Activated T-cell treated with anti-CD3 and anti-CD28 coated beads for 48 hours (primary cell): ENCODE measurements at places on chromosomes 5 and 9.

- no peak for DNase-seq
Measured at GRCh38 chr5:111930449-111930848, 173.5 kb upstream of the NREP start.

- DNase-seq: no peak
Measured at GRCh38 chr5:143350751-143351602, 52.5 kb downstream of the NR3C1 start.

- peak; percentile 64 for DNase-seq
Measured at GRCh38 chr5:138352722-138353559, 456 bp downstream of the KDM3B start.

GRCh38 chr5:170923910-170924620 lies 62.2 kb downstream of the RANBP17 start:
- no peak for DNase-seq

DNA sequence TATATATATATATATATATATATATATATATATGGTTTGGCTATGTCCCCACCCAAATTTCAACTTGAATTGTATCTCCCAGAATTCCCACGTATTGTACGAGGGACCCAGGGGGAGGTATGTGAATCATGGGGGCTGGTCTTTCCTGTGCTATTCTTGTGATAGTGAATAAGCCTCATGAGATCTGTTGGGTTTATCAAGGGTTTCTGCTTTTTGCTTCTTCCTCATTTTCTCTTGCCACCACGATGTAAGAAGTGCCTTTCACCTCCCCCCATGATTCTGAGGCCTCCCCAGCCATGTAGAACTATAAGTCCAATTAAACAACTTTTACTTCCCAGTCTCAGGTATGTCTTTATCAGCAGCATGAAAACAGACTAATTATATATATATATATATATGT lies 52.3 kb upstream of the ADAMTS2 start:
- no peak for DNase-seq

DNA sequence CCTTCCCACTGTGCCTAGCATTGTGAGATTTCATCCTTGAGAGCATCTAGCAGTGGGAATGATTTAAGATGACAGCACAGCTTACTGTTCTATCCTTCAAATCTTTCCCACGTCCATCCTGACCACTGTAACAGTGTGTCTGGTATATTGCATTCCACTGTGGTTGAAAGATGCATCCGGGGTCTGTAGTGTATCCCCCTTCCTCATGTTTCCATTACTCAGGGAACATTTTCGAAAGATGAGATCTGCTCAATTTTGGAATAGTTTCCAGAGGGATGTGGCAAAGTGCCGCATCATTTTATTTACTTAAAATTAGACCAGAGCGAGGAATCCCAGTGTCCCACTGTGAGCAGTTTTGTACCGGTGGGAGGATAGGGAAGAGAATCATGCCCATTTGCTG lies 407.1 kb upstream of the PAPPA start:
- DNase-seq: no peak

DNA sequence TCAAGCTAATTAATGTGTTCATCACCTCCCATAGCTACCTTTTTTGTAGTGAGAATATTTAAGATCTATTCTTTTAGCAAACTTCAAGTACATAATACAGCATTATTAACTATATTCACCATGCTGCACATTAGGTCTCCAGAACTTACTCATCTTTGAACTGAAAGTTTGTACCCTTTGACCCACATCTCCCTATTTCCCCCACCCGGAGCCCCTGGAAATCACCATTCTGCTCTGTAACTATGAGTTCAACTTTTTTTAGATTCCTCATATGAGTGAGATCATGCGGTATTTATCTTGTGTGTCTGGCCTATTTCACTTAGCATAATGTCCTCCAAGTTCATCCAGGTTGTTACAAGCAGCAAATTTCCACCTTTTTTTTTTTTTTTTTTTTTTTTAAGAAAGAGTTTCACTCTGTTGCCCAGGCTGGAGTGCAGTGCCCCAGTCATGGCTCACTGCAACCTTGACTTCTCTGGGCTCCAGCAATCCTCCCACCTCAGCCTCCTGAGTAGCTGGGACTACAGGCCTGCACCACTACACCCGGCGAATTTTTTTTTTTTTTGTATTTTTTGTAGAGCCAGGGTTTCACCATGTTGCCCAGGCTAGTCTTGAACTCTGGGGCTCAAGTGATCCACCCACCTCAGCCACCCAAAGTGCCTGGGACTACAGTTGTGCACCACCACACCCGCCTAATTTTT lies 100.4 kb upstream of the SAP30L start:
- DNase-seq: no peak

GRCh38 chr5:62317810-62318209 lies 11.8 kb downstream of the KIF2A start:
- no peak for DNase-seq

- DNase-seq: no peak
Measured at GRCh38 chr5:114018186-114018585, 343.7 kb upstream of the KCNN2 start.

DNA sequence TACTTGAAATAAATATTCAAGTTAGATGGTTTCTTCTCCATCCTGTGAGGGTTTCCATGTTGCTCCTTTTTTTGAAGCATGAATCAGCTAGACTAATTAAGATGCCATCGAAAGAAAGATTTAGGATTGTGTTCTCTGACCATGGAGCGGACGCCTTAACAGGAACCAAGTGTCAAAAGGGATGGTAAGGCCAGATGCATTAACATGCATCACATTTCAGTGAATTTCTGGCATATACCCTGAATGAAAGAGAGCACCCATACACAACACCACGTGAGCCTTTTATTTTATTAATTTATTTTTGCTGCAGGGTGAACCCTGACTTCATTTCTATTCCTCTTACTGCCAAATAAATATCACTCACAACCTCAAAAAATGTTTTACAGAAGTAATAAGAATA lies 1045.3 kb upstream of the ARRDC3 start:
- no peak for DNase-seq

DNA sequence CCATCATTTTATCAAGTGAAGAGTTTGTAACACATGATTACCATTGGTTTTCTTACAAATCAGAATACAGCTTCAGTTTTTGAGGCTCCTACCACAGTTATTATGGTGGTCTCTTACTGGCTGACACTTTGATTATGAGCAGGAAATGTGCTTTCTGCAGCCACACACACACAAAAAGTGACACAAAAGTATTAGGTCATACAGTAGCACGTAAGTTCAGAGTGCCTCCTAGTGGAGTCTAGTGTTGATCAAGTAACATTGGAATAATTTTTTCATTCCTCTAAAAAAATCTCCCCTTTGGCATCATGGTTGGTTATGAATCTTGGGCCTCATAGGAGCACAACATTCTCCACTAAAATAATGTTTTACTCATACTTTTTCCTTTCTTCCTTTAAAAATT lies 37.6 kb downstream of the PAM start:
- DNase-seq: no peak

- DNase-seq: no peak
Measured at GRCh38 chr5:142466195-142466971, 141.6 kb upstream of the SPRY4 start.

GRCh38 chr9:84212246-84212645 lies 128.3 kb downstream of the SLC28A3 start:
- no peak for DNase-seq

- no peak for DNase-seq
Measured at GRCh38 chr5:58012102-58012501, 447.8 kb downstream of the PLK2 start.

DNA sequence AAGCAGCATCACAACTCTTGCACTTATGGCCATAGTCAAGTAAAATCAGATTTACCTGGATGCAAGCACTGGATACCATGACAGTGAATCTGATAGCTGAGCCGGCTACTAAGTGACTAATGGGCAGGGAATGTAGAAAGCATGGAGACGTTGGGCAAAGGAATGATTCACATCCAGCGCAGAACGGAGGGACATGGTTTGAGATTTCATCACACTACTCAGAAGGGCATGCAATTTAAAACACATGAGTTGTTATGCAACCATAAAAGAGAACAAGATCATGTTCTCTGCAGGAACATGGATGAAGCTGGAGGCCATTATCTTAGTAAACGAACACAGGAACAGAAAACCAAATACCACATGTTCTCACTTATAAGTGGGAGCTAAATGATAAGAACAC lies 169.1 kb upstream of the PIK3R1 start:
- no peak for DNase-seq

- DNase-seq: no peak
Measured at GRCh38 chr9:81573415-81574321, 115.7 kb downstream of the TLE1 start.

DNA sequence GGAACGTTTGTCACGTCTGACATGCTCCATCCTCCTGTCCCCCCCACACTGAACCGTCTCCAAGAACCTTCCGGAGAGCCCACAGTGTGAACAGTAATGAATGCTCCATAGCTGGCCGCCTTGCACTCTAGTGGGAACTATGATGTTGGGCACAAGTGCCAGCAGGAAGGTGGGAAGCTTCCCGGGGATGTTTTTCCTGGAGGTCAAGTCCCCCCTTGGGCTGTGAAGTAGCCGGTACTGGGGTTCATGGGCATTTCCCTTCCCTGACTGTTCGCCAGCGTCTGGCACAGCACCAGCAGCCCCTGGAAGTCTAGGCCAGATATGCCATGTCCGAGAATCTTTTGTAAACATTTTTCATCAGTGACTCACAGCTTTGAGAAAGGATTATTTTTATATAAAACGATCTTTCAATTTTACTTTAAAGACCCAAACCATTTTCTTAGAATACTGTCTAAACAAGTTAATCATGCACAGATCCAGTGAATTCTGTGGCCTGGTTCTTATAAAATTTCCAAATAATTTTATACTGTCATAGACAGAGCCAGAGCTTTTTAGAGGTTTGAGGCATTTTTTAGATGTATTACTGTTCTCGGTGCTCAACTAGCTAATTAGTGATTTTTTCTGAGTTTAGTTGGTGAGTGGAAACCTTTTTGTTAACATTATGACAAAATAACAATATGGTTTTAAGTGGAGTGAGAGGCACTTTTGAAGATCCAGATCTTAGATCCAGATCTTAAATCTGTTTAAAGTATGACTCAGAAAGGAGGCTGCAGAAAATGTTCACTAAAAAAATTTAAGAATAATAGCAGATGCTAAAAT lies 11.6 kb downstream of the ABL1 start:
- no peak for DNase-seq

- no peak for DNase-seq
Measured at GRCh38 chr5:56170557-56170956, 62.6 kb downstream of the ANKRD55 start.

- no peak for DNase-seq
Measured at GRCh38 chr9:68643901-68644809, 60.9 kb upstream of the PIP5K1B start.

GRCh38 chr9:89496645-89497256 lies 1.2 kb downstream of the SEMA4D start:
- no peak for DNase-seq

- no peak for DNase-seq
Measured at GRCh38 chr9:34589636-34590380, at the start of gene CNTFR. TSS of gene CNTFR (minus strand) at chr9:34589724. CDS start at chr9:34568981, 20,743 bp downstream.

DNA sequence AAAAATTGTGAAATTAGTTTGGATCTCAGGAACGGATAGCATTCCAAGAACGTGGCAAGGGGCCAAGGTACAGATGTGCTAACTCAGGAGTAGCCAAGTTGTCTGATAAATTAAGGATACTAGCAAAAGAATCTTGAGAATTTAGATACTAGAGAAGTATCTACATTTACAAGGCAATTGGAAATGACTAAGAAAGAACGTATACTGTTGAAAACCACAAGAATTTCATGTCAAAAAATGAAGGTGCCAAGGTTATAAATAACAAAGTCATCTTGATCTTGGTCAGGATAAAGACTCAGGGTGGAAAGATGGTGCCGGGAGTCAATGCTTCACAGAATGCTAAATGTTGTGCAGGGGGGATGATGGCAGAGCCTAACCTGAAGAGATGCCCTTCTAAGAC lies 19.2 kb downstream of the CAPSL start:
- no peak for DNase-seq

- no peak for DNase-seq
Measured at GRCh38 chr5:163649514-163649913, 144.1 kb downstream of the MAT2B start.

- no peak for DNase-seq
Measured at GRCh38 chr9:81108821-81109220, 580.5 kb downstream of the TLE1 start.

GRCh38 chr9:85212887-85213286 lies 528.9 kb downstream of the AGTPBP1 start:
- no peak for DNase-seq

DNA sequence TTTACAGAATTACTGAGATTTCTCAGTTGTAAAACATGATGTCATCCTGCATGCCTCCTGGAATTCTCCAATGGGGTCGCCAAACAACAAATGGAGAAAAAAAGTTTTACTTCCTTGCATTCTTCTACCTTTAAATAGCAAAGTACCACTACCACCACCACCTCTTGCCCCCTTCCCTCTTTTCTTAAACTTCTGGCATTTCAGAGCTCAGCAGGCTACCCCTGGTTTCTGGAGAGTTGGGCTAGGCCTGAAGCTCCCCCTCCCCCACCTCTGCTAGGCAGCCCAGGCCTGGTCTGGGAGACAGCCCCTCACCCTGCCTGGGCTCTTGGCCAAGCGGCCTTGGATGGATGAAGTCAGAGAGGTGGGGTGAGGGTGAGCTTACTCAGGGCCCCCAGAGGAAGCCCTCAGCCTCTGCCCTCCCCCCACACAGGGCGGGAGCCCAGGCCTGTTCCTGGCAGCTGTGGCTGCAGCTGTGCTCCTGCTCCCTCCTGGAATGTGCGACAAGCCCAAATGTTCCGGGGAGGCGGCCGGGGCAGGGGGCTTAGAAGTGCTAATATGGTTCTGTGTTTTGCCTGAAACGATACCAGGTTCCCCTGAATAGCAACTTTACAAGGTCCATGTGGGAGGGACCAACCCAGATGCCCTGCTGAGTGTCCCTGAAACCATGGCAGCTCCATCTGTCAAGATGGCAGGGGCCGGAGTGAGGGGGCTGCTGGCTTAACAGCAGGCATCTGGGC lies 6.0 kb upstream of the CCIN start:
- no peak for DNase-seq

DNA sequence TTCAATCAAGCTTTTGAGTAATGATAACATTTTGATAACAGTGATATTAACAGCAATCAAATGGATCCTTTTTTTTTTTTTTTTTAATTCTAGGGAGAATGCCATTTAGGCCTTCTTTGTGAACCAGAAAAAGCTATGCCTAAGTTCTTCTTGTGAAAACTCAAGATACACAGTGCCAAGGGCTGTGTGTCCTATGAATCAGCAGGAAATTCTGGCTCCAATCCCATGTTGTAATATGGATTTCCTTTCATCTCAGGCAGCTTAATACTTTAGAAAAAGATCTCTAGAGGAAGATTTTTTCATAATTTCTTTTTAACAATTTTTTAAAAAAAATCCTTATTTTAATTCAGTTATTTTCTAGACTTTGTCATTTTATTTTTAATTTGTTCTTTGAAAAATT lies 96.1 kb downstream of the NUDT12 start:
- no peak for DNase-seq

GRCh38 chr5:55773057-55773456 lies 35.2 kb downstream of the DDX4 start:
- DNase-seq: no peak
